Activated gamma-delta T cell treated with anti-CD3 and anti-CD28 coated beads, Interleukin-2, amount 50 U/mL, for 16 hours (primary cell): ENCODE measurements at places on chromosomes 7 and 10.

GRCh38 chr10:81179805-81180452 is 642.2 kb downstream of the SH2D4B start:
- no peak for DNase-seq

DNA sequence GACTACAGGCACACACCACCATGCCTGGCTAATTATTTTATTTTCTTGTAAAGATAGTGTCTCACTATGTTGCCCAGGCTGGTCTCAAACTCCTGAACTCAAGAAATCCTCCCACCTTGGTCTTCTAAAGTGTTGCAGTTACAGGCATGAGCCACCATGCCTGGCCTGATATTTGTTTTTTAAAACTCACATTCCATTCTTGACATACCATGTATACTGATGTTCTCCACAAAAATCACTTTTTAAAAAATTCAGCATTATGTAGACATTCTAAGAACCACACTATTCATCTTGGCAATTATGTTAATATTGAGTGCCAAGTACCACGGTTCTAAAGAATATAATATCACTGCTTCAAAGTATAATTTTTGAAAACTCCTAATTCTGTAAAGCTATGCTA is 43.5 kb downstream of the IDE start:
- no peak for DNase-seq

GRCh38 chr10:104197364-104197763 is 34.8 kb downstream of the CFAP43 start:
- no peak for DNase-seq

DNA sequence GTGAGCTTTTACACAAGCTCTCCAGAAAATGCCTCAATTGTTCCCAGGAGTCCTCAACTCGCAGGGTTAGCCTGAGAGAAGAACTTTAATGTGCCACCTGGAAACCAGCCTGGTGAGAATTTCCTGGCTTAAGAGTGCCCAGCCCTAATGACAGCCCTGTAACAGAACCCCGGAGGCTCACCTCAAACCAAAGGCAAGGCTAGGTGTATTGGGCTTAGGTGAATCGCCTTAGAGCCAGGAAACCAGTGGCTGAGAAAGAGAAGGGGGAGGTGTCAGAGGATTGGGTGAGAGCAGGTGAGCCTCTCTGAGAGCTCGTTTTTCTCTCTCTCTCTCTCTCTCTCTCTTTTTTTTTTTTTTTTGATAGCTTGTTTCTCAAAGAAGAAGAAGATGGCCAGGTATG is 7.3 kb downstream of the OCM2 start:
- DNase-seq = no peak

DNA sequence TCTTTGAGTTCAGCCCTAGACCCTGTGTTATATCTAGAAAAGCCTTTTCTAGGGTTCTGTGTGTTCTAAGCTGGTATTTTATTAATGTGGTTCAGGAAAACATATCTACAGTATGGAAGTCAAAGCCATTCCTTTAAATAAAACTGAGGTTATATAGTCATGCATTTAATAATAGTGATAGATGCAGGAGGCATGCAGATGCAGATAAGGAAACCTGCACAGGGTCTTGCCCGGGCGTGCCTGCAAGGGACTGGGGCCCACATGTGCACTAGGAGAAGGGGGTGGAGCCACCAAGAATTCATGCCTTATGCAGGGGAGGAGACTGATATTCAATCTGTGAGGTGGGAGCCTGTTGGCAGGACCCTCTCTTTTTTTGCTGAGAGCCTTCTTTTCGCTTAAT is 171.5 kb downstream of the PRPF18 start:
- DNase-seq = no peak

DNA sequence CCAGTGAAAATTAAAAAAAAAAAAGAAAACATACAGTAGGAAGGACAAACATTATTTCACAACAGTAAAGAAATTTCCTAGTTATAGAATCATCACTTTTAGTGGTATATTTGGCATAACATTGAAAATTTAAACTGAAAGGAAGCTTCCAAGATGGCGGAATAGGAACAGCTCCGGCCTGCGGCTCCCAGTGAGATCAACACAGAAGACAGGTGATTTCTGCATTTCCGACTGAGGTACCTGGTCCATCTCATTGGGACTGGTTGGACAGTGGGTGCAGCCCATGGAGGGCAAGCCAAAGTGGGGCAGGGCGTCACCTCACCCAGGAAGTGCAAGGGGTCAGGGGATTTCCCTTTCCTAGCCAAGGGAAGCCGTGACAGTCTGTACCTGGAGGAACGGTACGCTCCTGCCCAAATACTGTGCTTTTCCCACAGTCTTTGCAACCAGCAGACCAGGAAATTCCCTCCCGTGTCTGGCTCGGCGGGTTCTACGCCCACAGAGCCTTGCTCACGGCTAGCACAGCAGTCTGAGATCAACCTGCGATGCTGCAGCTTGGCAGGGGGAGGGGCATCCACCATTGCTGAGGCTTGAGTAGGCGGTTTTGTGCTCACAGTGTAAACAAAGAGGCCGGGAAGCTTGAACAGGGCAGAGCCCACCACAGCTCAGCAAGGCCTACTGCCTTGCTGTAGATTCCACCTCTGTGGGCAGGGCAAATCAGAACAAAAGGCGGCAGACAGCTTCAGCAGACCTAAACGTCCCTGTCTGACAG is 19.4 kb downstream of the PON3 start:
- DNase-seq = no peak

- no peak for DNase-seq
Measured at GRCh38 chr7:92758796-92759431, 77.5 kb downstream of the CDK6 start.

DNA sequence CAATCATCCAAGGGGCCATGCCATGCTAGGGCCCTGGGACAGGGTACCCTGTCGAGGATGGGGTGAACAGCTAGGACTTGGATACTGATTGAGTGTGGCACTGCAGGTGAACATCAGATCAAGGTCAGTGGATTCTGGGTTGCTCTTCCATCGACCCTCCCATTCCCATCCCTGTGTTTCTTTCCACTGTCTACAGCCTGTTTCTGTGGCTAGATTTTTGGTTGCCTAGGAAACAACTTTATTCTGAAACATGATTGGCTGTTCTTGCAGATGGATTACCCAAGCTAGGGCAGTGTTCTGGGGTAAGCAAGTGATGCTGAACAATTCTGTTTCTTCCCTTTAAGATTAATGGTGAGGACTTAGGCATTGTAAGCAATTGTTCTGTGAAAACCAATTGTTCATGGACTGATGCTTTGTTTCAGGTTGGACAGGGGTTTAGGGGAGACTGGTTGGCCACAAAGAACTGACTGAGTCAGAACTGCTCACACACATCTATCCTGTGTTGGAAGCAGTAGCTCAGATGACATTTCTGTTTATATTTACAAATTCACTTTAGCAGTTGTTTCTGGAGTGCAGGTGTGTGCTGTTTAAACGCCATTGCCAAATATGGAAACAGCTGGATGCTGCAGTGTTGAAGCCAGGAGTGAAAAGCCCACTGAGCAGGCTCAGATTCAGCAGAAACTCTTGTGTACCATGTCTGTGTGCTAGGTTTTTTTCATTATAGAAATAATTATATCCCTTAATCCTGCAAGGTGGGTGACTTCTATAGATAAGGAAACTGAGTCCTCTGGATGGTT is 102.3 kb upstream of the BTBD16 start:
- no peak for DNase-seq

- no peak for DNase-seq
Measured at GRCh38 chr10:29039677-29040189, 249.1 kb upstream of the LYZL1 start.

- DNase-seq = no peak
Measured at GRCh38 chr7:130662426-130662825, 6.1 kb downstream of the COPG2 start.

- DNase-seq = no peak
Measured at GRCh38 chr7:52857367-52857766, 178.1 kb upstream of the POM121L12 start.

GRCh38 chr10:129027906-129028305 is 439.1 kb upstream of the MGMT start:
- no peak for DNase-seq

DNA sequence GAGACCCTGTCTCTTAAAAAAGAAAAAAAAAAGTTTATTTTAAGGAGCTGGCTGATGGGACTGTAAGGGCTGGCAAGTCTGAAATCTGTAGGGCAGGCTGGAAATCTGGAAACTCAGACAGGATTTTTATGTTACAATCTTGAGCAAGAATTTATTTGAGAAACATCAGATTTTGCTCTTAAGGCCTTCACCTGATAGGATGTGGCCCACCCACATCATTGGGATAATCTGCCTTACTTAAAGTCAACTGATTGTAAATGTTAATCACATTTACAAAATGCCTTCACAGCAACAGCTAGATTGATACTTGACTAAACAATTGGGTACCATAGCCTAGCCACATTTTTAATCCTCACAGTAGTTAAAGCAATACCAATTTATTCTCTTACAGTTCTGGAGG is 11.5 kb downstream of the MINDY4 start:
- DNase-seq = no peak

DNA sequence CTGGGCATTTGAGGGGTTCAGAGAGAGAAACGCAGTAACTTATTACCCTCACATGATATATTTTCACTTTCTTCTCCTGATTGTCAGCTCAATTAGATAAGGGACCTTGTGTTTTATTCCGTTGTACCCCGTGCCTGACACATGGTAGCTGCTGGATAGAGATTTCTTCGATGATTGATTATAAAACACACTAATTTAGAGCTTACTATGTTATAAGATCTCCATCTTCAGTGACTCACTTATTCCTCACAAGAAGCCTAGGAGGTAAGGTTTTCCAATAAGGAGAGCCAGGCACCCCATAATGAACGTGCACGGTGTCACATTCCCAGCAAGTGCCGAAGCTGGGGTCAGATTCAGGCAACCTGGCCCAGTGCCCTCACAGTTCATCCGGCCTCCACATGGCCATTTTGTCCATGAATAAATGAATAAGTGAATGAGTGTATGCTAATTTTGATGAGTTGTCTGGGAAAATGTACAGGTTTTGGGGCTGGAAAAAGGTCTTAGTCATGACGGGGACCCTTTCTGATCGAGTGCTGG is 138.1 kb upstream of the CDCA7L start:
- DNase-seq = no peak

DNA sequence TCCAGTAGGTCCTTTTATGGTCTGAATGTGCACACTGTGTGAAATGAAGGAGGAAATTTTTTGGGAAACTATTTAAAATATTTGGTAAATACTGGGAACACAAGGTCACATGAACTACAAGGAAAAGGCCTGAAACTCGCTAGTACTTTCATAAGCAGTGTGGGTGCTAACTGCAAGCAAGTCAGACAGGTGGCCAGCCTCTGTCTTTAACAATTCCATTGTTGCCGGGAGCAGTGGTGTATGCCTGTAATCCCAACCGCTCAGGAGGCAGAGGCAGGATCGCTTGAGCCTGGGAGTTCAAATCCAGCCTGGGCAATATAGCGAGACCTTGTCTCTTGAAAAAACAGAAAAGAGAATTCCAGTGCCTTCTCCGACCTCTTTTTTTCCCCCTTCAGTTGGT is 37.5 kb downstream of the SMURF1 start:
- no peak for DNase-seq
